Naive thymus-derived CD4-positive, alpha-beta T cell (primary cell): ENCODE measurements at places on chromosomes 11 and 22. TPM values are rescaled to one million over a fixed set of nuclear protein-coding genes. Genes with fewer than 3 reads are reported as not detected.
A peak's percentile ranks its signal among the peaks of the same experiment; 100 is the strongest.

GRCh38 chr11:125423247-125423849 lies 72.7 kb downstream of the FEZ1 start:
- no peak for DNase-seq

DNA sequence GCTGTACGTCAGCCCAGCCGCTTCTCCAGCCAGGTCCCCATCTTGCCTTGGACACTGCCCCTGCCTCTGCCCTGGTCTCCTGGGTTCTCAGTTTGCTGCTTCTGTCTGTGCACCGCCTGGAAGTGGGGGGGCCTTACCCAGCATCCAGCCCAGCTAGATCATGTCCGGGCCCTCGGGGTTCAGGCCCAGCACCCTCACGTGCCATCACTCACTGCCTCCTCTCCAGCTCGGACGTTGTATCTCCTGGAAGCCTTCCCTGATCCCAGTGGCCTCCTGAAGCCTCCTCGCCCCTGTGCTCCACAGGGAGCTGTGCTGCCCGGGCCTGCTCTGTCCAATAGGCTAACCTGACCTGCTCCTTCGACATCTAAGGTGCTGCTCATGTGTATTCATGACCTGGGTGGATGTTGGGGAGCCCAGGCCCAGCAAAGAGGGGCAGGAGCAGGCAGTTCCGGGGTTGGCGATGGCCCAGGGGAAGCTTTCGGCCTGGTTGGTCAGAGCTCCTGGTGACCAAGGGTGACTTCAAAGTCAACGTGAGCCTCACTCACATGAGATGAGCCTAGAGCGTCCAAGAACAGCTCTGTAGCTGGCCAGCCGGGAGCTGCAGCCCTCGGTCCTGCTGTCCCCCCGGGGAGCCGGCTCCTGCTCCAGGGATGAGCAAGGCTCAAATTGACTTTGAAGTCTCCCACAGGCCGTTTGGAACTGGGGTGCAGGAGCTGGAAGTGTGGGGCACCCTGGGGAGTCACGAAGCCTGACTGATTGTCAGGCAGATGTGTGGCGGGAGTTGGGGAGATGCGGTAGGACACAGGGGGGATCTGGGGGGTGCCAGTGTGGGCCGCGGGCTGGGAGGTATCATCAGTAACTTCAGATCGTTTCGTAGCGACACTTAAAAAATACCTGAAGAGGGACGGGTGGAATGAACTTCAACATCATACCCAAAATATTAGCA lies 5.2 kb upstream of the ASCL2 start:
- DNase-seq, result no peak

DNA sequence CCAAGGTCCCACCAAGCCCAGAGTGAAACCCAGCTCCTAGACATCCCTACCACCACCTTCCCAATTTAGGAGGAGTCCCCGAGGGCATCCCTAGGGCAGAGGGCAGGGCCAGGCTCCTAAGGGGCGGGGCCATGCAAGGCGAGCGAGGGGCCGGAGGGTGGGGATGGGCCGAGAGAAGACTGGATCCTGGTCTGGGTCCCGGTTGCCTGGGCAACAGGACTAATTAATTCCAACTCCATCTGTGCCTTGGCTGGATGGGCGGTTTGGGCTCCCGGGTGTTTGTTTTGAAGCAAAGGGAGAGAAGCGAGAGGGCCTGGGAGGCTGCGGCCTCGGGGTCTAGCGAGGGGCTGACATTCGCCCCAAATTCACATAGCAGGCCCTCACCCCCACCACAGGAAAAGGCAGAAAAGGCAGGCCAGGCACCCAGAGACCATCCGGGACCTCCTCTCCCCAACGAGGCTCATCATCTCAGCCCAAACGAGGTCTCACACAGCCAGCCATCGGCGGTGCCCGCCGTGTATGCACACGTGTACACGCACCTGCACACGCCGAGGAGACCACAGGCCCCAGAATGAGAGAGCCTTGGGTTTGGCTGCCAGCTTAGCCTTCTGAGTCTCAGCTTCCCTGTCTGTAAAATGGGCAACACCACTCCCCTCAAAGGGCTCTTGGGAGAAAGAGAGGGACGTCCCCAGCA lies 23.9 kb downstream of the ELFN2 start:
- DNase-seq, result no peak

DNA sequence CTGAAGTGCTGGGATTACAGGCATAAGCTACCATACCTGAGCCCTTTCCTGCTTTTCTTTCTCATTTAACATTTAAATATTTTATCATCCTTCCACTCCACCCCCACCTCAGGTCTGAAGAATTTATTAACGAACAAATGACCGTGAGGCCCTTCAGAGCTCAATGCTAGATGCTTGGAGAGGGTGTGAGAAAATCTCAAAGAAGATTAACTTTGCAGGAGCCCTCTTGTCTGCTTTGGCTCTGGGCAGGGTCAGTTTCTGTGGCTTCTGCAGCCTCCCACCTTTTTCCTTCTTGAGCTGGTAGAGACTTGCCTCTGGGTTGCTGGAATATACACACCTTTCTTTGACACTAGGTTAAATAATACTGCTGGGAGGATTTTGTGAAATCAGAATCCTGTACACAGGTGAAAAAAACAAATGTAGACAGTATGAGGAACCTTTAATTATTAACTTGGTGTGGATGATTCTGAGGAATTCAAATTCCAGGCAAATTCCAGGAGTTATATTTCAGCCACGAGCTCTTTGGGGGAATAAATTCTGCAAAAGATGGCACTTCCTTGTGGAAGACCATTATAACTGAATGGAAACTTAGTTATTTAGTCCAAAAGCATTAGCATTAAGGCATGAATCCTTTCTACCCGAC lies 3.4 kb upstream of the ZBTB44 start:
- no peak for DNase-seq

DNA sequence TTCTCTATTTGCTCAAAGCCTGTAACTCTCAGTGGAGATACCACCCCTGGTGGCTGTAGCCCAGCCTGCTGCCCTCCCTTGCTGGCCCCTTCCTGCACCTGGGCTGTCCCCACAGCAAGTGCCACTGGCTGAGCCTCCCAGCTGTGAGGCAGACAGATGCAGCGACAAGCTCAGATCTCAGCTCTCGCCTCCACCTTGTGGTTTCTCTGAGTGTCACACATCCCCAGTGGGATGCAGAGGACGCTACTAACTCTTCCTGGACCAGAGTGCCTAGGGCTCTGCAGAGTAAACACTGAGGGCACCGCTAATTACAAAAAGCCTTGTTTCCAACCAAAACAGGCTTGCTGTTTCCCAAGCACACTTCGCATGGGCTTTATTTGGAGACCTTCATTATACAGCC lies 8.9 kb downstream of the YPEL1 start:
- DNase-seq, result no peak

DNA sequence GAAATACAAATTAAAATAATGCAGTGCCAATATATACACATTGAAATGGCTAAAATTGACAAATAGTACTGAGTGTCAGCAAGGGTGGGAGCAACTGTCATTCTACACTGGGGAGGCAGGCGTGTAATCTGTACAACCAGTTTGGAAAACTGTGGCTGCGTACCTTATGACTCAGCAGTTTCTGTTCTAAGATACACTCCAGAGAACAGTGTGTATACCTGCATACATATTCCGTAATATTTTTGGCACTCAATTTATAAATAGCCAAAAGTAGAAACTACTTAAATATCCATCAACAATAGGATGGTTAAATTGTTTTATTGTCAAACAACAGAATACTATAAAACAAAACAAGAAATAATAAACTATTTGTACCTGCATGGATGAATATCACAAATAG lies 57.6 kb downstream of the RNF169 start:
- no peak for DNase-seq

DNA sequence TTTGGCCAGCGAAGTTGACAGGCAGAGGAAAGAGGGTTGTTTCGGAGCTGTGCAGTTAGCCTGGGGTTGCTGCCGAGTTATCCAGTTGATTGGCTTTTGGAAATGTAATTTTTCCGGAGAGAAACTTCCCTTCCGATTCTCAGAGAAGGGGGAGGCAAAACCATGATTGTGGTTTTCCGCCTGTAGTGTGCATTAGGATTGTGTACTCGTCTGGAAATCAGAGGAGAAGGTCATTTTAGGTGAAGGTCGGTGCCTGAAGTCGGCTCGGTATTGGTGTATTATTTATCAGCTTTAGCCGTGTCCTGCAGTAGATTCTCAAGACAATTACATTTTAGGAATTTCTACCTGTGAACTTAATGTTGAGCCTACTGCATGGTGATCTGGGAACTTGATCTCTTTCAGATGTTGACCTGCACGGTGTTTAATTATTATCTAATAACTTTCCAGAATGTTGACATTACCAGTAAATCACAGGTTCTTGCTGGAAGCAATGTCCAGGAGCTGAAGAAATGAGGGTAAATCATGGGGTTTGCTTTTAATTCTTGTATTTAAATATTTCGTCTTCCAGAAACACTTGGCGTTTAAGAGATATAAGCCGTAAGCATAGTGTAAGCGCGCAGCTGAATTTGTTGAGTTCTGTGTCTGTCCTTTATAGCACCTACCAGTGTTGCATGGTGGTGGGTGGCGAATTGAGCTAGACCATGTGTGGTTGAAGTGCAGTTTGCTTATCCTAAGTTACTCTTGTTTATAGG lies 1.3 kb downstream of the ARHGEF12 start:
- no peak for DNase-seq

The P2RY6 gene
- total RNA-seq, result not detected

The CARNS1 gene
- total RNA-seq, result 5.1 TPM

DNA sequence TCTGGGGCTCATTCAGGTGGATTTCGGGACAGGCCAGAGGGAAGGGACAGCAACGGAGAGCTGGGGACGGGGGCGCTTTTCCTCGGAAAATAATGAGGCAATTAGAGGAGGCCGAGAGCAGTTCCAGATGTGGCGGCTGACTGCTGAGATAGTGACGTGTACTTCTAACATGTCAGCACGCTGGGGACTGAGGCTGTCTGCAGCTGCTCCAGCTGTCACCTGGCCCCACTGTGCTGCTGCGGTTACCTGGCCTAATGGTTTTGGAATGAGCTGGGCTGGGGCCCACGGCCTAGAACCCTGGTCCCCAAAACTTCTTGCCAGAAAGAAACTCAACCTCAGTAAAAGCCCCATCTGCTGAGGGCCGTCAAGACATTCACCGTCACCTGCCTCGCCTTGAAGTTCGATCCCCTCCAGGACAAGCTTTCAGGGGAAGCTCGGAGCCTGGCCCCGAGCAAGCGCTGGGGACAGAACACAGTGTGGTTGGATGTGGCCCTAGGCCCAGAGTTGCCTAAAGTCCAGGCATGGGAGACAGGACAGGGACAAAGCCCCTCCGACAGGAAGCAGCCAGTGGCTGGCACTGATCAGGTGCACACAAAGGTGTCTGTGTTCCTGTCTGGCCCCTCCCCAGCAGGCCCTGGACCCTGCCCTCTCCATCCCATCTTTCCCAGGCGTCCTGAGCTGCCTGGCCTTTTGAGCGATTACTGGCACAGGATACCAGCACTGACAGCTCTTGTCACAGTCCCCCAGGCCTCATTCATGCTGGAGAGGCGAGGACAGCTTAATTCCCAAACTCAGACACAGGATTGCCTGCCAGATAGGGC lies 22.1 kb downstream of the RPUSD4 start:
- no peak for DNase-seq

The PVALB gene
- not detected for total RNA-seq

The OTOG gene
- not detected for total RNA-seq

GRCh38 chr11:65290448-65291165 lies 24.1 kb upstream of the CDC42EP2 start:
- no peak for DNase-seq

The MRGPRE gene
- total RNA-seq, result not detected in 2 replicates

The A4GALT gene
- not detected for total RNA-seq

The APOA4 gene
- not detected in 2 replicates for total RNA-seq

GRCh38 chr22:23105304-23105703 lies 35.0 kb downstream of the GNAZ start:
- DNase-seq, result no peak

The OR2AT4 gene
- not detected for total RNA-seq

The SESN3 gene
- 87.9 and 89.8 TPM in 2 replicates for total RNA-seq

The TANGO2 gene
- total RNA-seq, result 43.1 TPM

GRCh38 chr22:32574958-32575910 lies 100.6 kb downstream of the FBXO7 start:
- no peak for DNase-seq

GRCh38 chr22:43230971-43231723 lies 44.2 kb upstream of the TTLL12 start:
- DNase-seq, result peak; percentile 59

- DNase-seq, result no peak
Observed at GRCh38 chr11:112590764-112591163, 330.1 kb upstream of the PLET1 start.
